DND-41 (cell line): ENCODE measurements at places on chromosomes 16 and 17.

- no peaks in the 10 kb centered on the region for H3K4me1 ChIP-seq
- H3K27ac ChIP-seq = no peak overlapping the region
- H3K4me3 ChIP-seq = no peak overlapping the region
- DNase-seq = no peak
- H3K27me3 ChIP-seq = no peaks in the 10 kb centered on the region
- H3K36me3 ChIP-seq = no peaks in the 10 kb centered on the region
These were observed 57.5 kb upstream of the DOC2B start for GRCh38 chr17:238964-239259.

GRCh38 chr17:20774472-20775135 is 195.1 kb downstream of the CDRT15L2 start:
- no peaks in the 10 kb centered on the region for H3K27me3 ChIP-seq
- no peak for DNase-seq
- H3K4me1 ChIP-seq = no peaks in the 10 kb centered on the region
- H3K4me3 ChIP-seq = no peak overlapping the region
- no peaks in the 10 kb centered on the region for H3K36me3 ChIP-seq
- H3K27ac ChIP-seq = no peak overlapping the region

DNA sequence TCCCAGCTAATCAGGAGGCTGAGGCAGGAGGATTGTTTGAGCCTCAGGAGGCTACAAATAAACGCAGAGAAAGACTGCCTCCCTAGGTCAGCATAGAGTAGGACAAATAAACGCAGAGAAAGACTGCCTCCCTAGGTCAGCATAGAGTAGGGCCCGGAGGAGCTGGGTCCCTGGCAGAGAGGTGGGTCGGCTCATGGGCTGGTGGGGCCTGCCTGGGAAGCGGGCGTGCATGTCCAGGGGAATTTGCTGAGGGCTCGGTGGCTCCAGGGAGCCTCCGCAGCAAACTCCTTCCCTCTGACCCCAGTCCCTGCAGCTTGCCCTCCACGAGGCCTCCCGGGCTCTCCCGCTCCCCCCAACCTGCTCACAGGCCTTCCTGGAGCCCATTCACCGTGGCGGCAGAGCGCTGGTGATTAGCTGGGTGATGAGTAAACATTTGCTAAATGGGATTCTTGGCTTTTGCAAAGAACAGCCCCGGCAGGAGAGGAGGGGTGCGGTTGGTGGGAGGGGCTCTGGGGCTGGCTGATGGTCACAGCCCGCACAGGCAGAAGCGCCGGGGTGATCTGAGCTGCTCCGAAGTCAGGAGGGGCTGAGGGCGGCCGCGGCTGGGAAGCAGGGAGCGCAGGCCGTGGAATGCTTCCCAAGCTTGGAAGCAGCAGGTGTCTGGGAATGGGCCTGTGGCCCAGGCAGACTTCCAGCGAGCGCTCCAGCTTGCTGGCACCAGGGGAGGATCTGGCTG is 93.1 kb downstream of the RTN4RL1 start:
- no peak for DNase-seq
- H3K4me1 ChIP-seq = no peaks in the 10 kb centered on the region
- no peaks in the 10 kb centered on the region for H3K36me3 ChIP-seq
- H3K4me3 ChIP-seq = no peak overlapping the region
- H3K27ac ChIP-seq = no peak overlapping the region

- H3K27me3 ChIP-seq = no peaks in the 10 kb centered on the region
- DNase-seq = peak; percentile 18
- H3K4me1 ChIP-seq = no peaks in the 10 kb centered on the region
- no peaks in the 10 kb centered on the region for H3K36me3 ChIP-seq
- no peak overlapping the region for H3K4me3 ChIP-seq
- no peak overlapping the region for H3K27ac ChIP-seq
These were observed 59.1 kb downstream of the OR1D5 start for GRCh38 chr17:3004150-3004801.

GRCh38 chr17:57552114-57552624 is 192.9 kb downstream of the CCDC182 start:
- no peaks in the 10 kb centered on the region for H3K27me3 ChIP-seq
- H3K4me3 ChIP-seq = peak overlapping the region; percentile 58
- peaks cover 69% of the 10 kb centered on the region for H3K36me3 ChIP-seq
- DNase-seq = peak; percentile 87

DNA sequence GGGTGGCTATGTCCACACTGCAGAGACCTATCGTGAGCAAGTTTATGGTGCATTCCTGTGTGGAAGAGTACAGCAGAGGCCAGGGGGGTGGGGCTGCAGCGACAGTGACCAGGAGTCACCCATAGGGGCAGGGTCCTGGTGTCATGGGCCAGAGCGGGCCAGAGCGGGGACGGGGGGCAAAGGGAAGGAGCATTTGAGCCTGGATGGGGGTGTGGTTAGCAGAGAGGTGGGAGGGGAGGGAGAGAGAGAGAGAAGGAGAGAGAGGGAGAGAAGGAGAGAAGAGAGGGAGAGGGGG is 17.8 kb downstream of the JPH3 start:
- DNase-seq = no peak
- H3K4me3 ChIP-seq = no peak overlapping the region
- no peaks in the 10 kb centered on the region for H3K27me3 ChIP-seq
- H3K27ac ChIP-seq = no peak overlapping the region

- peaks cover 11% of the 10 kb centered on the region; the same call in 1 of the 2 replicates for H3K4me1 ChIP-seq
- no peaks in the 10 kb centered on the region for H3K27me3 ChIP-seq
These were observed 9.8 kb downstream of the PGS1 start for GRCh38 chr17:78387977-78388941.

DNA sequence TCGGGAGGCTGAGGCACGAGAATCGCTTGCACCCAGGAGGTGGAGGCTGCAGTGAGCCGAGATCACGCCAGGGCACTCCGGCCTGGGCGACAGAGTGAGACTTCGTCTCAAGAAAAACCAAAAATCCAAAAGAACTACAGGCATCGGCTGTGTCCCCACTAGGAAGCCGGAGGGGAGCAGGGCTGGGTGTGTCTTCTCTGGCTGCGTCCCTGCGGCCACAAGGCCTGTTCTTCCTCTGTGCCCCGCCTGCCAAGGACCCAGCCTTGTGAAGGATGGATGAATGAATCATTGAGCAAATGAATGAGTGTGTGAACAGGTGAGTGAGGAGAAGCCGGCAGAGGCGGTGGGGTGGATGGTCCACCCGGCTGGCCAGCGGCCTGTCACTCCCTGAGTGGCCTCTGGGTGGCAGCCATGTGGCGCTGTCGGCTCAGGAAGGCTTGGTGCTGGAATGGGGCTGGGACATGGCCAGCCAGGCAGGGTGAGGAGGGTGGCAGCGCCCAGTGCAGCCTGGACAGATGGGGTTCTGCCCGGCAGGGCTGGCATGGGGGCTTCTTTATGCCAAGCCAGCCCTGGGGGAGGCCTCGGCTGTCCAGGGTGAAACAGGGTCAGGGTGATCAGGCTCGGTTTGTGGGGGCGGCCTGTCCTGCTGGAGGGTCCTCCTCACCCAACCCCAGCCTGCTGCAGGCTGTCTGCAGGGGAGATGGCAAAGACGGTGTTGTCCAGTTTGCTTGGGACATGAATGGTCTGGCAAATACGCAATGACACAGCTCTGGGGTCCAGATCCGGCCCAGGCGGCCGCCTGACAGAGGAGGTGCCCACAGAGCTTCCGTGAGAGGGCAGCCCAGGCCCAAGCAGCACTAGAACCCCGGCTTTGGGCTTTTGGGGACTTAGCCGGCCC is 21.7 kb downstream of the SLC25A10 start:
- no peaks in the 10 kb centered on the region for H3K36me3 ChIP-seq
- H3K27ac ChIP-seq = no peak overlapping the region
- DNase-seq = peak; percentile 64
- no peak overlapping the region for H3K4me3 ChIP-seq
- H3K4me1 ChIP-seq = peaks cover 3% of the 10 kb centered on the region; the same call in 1 of the 2 replicates

DNA sequence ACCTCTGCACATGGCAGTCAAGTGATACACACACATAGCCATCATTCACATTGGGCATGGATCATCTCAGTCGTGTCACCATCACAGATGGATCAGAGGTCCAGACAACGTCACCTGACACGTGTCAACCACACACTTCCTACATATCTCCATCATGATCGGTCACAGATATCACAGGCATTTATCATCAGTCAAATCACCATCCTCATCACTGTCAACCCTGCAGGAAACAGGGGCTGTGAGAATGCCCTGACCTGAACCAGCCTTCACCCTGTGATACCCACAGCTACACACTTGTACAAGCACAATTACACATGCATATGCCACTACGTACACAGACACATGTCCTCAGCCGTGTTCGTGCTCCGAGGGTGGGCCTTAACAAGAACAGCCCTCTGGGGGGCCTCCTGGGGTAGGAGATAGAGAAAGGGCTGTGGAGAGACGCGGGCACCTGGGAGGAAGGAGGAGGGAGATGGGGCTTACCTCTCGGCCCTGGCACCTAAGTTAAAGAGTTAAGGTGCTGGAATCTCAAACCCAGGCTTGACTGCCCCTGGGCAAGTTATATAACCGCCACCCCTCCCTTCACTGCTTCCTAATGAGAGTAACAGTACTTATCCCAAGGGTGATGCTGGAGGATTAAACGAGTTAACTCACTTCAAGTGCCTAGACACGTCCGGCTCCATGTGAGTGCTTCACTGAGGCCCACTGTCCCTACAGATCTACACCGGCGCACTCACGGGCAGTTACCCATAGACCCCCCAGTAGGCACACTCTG is 1.1 kb downstream of the SLC12A4 start:
- peak; percentile 32 for DNase-seq
- H3K4me3 ChIP-seq = peak overlapping the region; percentile 65
- peak overlapping the region; percentile 55 for H3K27ac ChIP-seq

DNA sequence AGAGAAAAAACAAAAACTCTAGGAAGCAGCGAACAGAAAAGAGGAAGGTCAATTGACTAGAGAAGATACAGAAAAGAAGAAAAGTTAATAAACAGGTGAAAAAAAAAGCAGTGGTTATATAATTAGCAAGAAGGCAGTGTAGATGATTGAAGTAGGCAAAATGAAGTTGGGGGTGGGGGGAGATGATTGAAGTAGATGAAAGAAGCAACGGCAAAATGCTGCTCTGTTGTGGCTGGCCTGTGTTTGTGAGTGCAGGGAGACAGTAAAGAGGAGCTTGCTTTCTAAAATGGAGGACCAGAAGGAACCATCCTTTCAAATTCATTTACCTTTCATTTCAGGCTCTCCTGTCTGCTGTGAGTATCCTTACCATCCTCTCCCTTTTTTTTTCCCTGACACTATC is 3.6 kb downstream of the EVI2B start:
- peak overlapping the region; percentile 94 for H3K27ac ChIP-seq
- H3K27me3 ChIP-seq = no peaks in the 10 kb centered on the region
- peak; percentile 86 for DNase-seq
- H3K4me3 ChIP-seq = peak overlapping the region; percentile 54
- H3K36me3 ChIP-seq = peaks cover 5% of the 10 kb centered on the region

DNA sequence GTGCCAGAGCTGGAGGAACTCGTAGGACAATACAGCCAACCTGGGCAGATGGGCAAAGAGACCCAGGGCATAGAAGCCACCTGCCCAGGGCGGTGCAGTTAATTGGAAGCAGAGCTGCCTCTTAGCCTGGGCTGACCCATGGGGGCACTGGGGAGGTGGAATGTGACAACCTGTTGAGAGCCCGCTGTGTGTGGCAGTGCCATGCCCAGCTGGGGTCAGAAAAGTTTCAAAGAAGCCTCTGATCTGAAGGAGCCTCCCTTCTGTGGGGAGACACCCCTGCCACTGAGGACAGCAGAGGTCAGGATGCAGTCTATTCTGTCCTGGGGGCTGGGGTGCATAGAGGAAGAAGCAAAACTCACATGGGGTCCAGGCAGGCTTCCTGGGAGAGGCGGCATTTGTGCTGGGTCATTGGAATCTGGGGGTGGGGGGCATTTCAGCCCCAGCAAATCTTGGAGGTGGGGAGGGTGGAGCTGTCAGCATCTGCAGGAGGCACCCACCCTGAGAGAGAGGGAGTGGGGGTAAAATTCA is 176.1 kb upstream of the CIBAR2 start:
- H3K36me3 ChIP-seq = no peaks in the 10 kb centered on the region
- H3K4me3 ChIP-seq = no peak overlapping the region
- no peak overlapping the region for H3K27ac ChIP-seq
- no peaks in the 10 kb centered on the region for H3K27me3 ChIP-seq
- no peak for DNase-seq

- peak; percentile 66 for DNase-seq
- H3K27me3 ChIP-seq = no peaks in the 10 kb centered on the region
- no peak overlapping the region for H3K27ac ChIP-seq
- peaks cover 58% of the 10 kb centered on the region for H3K36me3 ChIP-seq
These were observed 55.4 kb downstream of the TNRC6C start for GRCh38 chr17:78013683-78014467.

DNA sequence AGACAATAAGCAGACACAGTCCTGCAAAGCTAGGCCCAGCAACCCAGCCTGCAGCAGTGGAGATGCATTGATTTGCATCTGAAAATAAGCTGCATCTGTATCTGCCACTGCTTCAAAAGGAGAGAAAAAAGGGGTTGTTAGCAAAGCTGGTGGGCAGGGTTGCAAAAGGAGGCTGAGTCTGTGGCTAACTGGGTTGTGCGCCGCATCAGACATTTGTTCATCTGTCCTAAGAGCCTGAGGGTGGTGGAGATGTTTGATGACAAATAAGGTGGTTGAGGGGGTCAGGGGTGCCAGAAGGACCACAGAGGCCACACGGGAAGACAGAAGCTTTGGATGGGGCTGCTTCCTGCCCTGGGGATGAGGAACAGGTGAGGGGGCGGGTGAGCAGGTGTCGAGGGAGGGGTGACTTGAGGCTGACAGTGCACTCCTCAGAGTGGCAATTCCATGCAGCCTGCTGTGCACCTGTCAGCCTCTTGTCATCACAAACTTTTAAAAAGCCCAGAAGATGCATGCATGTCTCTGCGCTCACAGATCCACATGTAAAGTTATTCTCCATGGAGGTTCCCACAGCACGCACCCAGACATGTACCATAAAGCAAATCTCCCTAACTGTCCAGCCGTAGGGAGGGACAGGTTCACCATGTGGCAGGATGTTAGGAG is 35.4 kb downstream of the WSB1 start:
- no peak overlapping the region for H3K27ac ChIP-seq
- no peaks in the 10 kb centered on the region for H3K27me3 ChIP-seq
- H3K4me1 ChIP-seq = peaks cover 29% of the 10 kb centered on the region
- DNase-seq = no peak

- peak overlapping the region; percentile 92 for H3K27ac ChIP-seq
- no peaks in the 10 kb centered on the region for H3K27me3 ChIP-seq
- H3K4me3 ChIP-seq = peak overlapping the region; percentile 98
- H3K36me3 ChIP-seq = peaks cover 6% of the 10 kb centered on the region; the same call in 1 of the 2 replicates
- peak; percentile 78 for DNase-seq
- H3K4me1 ChIP-seq = peaks cover 30% of the 10 kb centered on the region
These were observed 65.8 kb downstream of the KPNA2 start for GRCh38 chr17:68101075-68101986.

- no peak overlapping the region for H3K27ac ChIP-seq
- peaks cover 2% of the 10 kb centered on the region; the same call in 1 of the 2 replicates for H3K4me1 ChIP-seq
- no peak overlapping the region for H3K4me3 ChIP-seq
- no peaks in the 10 kb centered on the region for H3K36me3 ChIP-seq
- no peak for DNase-seq
- H3K27me3 ChIP-seq = no peaks in the 10 kb centered on the region
These were observed 2.1 kb downstream of the CCL4L2 start for GRCh38 chr17:36212966-36213365.
